Lower lobe of right lung (tissue), 2 donors: ENCODE measurements at places on chromosomes 12 and 14. TPM values are rescaled to one million over a fixed set of nuclear protein-coding genes. Genes with fewer than 3 reads are reported as not detected.
A peak's percentile ranks its signal among the peaks of the same experiment; 100 is the strongest.

The CBLN3 gene
- 2.3 TPM for total RNA-seq

GRCh38 chr12:97173688-97174410, 266.8 kb downstream of the NEDD1 start:
- DNase-seq: no peak

GRCh38 chr12:131643631-131644452, 67.0 kb upstream of the SFSWAP start:
- no peak for DNase-seq

DNA sequence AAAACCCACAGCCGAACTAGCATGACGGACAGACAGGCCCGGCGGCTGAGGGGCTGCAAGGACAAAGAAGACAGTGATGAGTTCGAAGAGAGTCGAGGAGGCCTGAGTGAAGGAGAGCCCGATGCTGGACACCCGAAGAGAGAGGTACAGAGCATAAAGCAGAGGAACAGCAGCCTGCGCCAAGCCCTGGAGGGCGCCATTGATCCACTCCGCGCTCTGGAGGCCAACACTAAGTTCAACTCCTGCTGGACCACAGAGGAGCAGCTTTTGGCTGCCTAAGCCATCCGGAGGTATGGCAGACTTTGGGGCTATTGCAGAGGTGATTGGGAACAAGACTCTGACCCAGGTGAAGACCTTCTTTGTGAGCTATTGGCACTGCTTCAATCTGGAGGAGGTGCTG, 7.8 kb upstream of the PLXNC1 start:
- no peak for DNase-seq

The SMCO2 gene
- 0.47 TPM for total RNA-seq

DNA sequence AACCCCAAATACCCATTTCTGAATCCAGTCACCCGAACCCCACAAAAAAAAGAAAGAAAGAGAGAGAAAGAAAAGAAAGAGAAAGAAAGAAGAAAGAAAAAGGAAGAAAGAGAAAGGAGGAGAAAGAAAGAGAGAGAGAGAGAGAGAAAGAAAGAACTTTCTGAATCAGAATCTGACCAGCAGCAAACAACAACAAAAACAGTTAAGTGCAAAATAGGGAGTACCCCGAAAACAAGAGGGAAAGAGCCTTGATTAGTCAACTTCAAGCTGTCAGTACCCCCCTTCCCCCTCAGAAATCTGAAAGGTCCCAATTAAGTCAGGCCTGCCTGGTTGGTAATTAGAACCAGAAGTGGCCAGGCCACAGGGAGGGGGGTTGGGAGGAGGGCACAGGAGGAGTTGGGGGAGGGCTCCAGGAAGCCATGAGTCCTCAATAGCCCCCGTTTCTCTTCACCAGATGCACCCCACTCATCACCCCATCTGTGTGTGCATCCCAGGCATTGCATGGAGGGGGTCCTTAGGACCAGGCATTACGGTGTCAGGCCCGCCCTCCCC, 9.8 kb downstream of the RARG start:
- DNase-seq: peak; percentile 30

DNA sequence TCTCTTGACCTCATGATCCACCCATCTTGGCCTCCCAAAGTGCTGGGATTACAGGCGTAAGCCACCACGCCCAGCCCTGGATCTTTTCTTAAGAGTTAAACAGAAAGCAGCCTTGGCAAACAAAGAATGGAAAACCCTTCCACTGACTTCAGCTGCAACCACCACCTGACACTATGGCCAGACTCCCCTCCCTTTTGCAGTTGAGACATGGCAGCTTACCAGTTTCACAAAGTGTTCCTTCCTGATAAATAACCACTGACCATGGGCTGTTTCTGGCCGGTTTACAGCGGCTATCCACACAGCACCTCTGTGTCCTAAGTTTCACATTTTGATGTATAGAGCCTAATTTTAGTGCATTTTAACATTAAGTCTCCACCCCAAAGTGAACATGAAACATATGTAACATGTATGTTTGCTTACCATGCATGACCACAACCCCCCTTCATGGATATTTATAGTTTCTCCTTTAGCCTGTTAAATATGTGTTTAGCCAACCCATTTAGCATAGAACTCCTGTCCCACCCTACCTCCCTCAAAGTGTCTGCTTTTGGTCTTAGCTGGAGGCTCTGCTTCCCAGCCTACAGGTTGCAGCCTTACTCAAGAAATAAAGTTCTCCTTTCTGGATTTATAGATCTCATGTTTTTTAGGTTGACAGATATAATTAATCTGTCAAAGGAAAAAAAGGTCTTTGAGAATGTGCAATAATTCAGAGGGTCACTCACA, 32.7 kb upstream of the RAB21 start:
- DNase-seq: no peak

The NEUROD4 gene
- total RNA-seq: not detected

- no peak for DNase-seq
Measured at GRCh38 chr12:121388421-121388981, 11.4 kb upstream of the RNF34 start.

The KRT5 gene
- 0.65 TPM for total RNA-seq

The EFS gene
- total RNA-seq: 11.5 TPM

- no peak for DNase-seq
Measured at GRCh38 chr14:40413136-40413535, 980.9 kb upstream of the FBXO33 start.

The B4GALNT3 gene
- 20.6 TPM for total RNA-seq

The CELA1 gene
- not detected for total RNA-seq

GRCh38 chr14:51396222-51396815, 156.3 kb downstream of the TMX1 start:
- DNase-seq: no peak

DNA sequence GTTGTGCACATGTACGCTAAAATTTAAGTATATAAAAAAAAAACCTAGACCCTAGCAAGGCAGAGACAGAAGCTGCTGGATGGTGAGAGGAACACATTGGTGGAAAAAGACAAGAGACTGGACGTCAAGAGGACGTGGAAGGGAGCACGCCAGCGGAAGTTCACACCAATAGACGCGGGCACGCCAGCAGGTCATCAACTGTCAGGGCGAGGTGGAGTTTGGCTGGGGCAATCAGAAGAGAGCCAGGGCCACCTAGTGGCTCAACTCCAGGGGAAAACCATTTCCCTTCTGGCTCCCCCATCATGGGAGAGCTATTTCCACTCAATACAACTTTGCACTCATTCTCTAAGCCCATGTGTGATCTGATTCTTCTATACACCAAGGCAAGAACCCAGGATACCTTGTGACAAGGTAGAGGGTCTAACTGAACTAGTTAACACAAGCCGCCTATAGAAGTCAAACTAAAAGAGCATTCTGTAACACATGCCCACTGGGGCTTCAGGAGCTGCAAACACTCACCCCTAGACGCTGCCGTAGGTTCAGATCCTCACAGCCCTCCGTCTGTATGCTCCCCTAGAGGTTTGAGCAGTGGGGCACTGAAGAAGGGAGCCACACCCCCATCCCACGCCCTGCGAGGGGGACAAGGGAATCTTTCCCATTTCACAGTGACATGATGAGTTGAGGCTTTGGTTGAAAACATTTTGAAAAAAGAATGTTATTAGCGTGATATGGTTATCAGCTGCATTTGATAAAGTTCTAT, 702.7 kb downstream of the TMTC2 start:
- peak; percentile 48 for DNase-seq
